ENCODE measurements at places on chromosomes 13 and 19.

GRCh38 chr19:56218961-56219360, 16.9 kb downstream of the ZSCAN5C start:
- no peak for DNase-seq

- no peak for DNase-seq
These were observed 617.2 kb downstream of the PCDH9 start for GRCh38 chr13:66612983-66613382.

DNA sequence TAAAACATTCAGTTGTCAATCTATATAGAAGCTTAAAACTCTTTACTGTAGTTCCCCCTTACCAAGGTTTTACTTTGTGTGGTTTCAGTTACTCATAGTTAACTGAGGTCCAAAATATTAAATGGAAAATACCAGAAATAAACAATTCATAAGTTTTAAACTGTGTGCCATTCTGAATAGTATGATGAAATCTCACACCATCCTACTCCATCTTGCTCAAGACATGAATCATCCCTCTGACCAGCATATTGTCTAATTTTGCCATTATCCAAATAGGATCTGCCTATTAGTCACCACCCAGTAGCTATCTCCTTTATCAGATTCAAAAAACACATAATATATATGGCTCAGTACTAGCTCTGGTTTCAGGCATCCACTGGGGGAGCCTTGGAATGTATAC, 22.4 kb downstream of the ZNF571 start:
- DNase-seq: no peak

GRCh38 chr13:107942030-107942617, 273.2 kb downstream of the LIG4 start:
- no peak for DNase-seq

- DNase-seq: no peak
These were observed 474.7 kb downstream of the DIAPH3 start for GRCh38 chr13:59689057-59689456.

GRCh38 chr13:30745906-30746686, 10.8 kb downstream of the ALOX5AP start:
- no peak for DNase-seq

DNA sequence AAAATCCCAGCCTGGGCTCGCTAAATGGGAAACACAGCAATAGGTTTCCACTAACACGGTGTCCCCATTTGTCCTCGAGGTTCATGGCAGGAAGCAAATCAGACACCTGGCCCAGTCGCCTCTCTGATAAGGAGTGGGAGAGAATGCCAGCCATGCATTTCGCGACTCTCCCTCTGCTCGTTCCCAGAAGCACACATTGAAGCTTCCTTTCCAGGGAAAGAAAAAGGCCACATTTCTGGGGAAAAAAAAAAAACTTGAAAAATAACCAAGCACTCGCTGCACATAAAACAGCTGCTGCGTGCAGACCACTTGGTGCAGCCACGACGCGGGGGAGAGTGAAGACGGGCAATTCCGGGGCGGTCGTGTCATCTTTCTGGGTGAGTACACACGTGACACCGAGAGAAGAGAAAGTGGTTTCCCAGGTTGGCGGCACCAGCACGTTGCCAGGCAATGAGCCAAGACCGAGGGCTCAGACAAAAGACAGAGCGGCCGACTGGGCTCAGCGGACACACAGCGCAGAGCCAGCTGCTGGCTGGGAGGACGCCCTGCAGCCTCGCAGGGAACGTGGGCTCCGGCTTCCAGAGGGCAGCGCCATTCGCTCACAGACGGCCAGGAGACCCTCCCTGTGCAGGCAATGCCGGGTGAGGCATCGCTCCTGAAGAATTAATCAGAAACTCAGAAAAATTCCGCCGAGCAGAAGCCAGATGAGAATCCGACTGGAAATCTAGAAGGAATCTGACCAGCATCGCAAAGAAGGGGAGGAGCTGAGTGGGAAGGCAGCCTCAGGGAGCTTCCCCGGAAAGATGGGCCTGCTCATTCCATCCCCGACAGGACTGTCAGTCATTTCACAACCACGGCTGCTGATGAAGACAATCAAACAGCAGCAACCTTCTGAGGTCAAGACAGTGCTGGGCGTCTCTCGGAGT, 83.2 kb upstream of the IRS2 start:
- peak; percentile 80 for DNase-seq
